NCI-H187 treated with DMSO at 0.1 percent for 48 hours (cell line): ENCODE measurements at places on chromosomes 2 and 18.

GRCh38 chr2:186379052-186379451 lies 107.0 kb upstream of the ZC3H15 start:
- DNase-seq = no peak

DNA sequence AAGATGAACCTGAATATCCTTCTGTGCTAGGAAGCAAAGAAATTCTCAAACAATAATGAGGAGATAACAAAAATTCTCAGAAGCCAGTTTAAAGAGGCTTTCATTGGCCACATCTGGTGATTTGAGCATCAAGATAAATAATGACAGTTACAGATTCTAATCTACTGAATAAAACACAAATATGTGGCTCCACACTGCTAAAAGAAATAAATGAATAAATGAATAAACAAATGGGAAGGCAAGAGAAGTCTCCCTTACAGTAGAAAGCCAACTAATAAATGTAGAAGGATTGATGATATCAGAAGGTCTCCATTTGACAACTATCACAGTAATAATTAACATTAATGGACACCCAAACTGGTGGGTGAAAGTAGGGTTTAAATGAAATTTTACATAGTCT lies 54.6 kb upstream of the ADAM23 start:
- DNase-seq = no peak

- no peak for DNase-seq
Measured at GRCh38 chr18:36249392-36249791, 48.1 kb upstream of the FHOD3 start.

DNA sequence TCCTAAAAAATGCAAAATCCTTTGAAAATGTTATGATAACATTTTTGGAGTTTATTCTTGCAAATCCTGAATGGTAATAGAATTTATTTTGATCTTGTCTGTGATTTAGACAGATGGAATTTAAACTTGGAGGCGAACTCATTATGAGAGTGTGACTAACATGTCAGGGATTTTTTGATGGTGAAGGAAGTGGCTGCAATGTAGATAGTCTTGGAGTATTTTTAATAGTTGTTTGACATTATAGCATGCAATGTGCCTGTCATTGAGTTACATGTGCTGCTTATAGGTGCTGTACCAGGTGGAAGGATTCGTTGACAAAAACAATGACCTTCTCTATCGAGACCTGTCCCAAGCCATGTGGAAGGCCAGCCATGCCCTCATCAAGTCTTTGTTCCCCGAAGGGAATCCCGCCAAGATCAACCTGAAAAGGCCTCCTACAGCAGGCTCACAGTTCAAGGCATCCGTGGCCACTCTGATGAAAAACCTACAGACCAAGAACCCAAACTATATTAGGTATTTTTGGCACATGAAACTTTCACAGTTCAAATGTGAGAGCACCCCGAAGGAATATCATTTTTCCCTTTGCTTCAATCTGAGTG lies 141.8 kb downstream of the MYO1B start:
- DNase-seq = no peak

GRCh38 chr2:239188536-239188935 lies 212.3 kb downstream of the HDAC4 start:
- DNase-seq = no peak

DNA sequence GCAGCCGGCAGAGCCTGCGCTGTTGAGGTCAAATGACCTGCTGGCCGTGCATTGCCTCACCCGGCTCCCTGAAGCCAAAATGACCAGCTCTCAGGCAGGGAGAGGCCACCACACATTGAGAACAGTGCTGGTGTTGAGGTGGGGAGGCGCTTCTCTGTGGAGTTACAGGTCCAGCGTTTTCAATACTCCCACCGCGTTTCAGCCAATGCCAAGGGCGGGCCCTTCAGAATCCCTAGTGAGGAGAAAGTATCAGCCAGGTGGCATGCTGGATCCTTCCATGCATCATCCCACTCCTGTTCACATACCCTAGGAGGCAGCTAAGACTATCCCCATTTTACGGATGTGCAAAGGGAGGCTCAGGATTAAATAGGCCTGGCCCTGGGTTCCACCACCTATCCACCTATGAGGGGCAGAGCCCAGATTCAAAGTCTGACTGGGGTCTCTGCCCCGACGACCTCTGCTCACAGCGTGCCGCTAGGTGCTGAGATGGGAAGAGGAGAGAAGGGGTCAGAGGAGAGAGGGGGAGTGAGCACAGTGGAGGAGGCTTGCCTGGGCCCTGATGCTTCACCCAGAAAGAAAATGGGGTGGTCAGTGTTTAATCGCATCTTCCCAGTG lies 137.6 kb upstream of the ID2 start:
- no peak for DNase-seq

DNA sequence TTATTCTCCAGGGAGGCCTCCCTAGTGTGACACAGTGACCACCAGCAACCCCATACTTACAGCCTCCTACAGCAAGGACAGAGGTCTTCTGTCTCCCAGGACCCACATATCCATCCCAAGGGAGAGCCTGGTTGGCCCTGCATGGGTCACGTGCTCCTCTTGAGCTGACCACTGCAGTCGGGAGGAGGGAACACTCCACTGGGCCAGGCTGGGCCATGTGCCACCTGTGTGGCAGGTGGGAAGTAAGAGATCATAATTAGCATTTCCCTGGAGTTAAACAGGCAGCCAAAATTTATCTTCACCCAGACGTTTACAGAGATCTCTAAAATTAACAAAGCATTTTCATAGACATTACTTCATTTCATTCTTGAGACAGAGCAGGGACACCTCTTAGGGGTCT lies 33.4 kb upstream of the MLPH start:
- DNase-seq = no peak

- no peak for DNase-seq
Measured at GRCh38 chr2:20781656-20782265, 41.1 kb downstream of the LDAH start.
